ENCODE measurements at places on chromosomes 6 and 20.

DNA sequence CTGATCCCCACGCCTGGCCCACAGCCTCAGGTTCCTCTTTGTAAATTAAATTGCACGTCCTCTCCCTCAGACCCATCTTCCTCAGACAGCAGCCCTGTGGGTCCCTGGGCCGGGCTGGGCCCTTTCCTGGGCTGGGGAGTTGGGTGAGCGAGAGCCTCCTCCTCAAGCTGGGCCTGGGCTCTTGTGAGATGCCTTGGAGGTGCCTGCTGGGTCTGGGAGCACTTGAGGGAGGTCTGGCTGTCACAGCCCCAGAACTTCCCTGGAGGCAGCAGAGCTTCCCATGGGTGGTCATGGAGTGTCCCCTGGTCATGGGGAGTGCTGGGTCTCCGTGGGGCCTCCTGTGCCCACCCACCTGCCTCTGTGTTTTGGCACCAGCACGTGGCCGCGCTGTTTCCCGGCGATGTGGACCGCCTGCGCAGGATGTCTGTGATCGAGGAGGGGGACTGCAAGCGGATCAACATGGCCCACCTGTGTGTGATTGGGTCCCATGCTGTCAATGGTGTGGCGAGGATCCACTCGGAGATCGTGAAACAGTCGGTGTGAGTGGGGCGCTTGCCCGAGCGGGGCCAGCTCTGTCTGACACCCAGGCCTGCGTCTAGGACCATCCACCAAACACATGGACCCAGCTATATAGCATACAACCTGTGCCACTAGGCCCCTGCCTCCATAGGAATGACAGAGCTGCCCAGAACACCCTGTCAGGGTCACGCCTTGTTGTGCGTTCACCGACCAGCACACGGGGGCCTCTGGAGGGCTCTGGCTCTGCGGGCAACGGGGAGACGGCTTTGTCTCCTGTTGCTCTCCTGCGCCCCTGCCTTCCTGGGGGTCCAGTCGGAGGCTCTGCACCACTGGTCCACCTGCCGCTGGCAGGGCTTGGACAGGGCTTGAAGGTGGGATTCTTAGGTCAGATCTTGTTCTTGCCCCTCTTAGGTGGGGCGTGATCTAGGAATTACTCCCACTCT is 33.0 kb downstream of the PYGB start:
- DNase-seq = peak; percentile 25

DNA sequence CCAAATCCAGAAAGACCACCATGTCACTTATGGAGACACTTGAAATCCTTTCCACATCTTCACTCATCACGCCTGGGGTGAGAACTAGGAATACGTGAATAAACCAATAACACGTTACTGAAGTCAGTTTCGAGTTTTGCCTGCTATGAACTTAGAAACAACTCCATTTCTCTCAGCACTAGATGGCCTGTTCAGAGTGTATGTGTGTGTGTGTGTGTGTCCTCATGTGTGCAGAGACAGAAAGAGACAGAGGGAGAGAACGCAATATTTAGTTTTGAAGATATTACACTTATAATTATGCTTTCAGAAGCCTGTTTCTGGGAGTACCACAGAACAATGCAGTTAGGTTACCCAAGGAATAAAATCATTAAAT is 81.2 kb upstream of the CCN6 start:
- DNase-seq = no peak

DNA sequence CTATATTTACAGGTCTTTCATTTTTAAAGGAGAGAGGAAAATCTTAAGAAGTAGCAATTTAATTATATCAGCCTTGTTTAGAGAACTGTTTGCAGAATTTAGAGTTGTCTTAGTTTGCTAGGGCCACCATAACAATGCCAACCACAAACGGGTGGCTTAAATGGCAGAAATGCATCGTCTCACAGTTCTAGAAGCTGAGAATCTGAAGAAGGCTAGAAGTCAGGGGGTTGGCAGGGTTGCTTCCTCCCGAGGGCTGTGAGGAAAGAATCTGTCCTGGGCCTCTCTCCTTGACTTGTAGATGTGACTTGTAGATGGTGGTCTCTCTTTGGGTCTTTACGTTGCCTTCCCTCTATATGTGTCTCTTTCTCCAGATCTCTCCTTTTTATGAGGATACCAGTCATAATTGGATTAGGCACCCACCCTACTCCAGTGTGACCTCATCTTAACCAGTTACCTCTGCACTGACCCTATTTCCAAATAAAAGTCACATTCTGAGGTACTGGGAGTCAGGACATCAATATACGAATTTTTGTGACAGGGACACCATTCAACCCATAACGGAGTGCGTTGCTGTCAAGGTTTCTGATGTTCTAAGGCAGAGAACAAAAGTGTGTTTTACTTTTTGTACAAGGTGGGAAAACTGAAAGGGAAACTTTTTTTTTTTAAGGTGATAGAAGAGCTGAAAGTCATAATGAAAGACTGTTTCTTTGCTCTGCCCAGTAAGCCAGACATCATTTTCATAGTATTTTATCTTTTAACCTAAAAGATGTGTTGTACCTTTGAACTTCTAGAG is 84.4 kb downstream of the SAMD3 start:
- DNase-seq = no peak

GRCh38 chr6:95228636-95229035 is 348.7 kb upstream of the MANEA start:
- DNase-seq = no peak

- no peak for DNase-seq
Observed at GRCh38 chr6:44071670-44072451, 55.4 kb downstream of the MRPL14 start.

DNA sequence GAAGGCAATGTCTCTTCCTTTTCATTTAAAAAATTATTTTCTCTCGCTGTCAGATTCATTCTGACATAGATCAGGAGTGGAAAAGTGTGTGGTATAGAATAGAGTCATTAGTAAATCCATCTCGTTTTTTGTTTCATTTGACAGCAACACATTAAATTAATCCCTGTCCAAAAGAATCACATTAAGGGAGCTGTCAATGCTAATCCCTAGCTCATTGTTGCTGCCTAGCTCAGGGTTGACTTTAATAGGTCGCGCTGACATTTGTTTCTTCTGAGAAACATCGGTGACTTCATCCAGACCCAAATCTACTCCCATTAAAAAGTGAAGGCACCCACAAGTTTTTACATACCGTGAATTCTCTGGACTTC is 25.4 kb upstream of the MAP3K7 start:
- DNase-seq = no peak

- DNase-seq = peak; percentile 25
Observed at GRCh38 chr6:7727946-7728854, 2.3 kb downstream of the BMP6 start.

DNA sequence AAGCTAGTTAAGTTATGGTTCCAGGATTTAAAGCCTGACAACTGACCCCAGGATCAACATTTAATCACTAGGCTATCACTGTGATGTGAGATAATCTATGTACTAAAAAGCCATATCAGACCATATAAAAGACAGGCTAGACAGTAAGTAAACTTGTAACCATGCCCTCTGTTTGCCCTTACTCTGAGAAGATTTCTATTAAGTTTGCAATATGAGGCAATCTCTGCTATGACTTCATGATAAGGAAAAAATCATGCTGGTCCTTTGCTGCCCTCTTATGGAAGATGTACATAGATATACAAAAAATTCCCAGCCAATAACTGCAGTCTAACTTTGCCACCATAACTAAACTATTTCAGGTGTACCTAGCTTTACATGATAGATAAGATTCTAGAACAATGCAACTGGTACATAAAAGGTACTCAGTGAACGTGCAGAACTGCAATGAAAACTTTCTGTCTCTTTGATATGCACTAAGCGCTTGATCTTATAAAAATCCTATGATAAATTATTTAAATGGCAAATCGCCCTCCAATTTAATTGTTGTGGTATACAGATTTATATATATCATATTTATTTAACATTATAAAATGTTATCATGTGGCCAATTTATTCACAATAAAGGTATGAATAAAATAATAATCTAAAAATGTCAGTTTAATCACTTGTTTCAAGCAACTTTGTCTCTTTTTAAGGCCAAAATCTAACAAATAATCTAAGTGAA is 70.5 kb downstream of the FAM217A start:
- no peak for DNase-seq

DNA sequence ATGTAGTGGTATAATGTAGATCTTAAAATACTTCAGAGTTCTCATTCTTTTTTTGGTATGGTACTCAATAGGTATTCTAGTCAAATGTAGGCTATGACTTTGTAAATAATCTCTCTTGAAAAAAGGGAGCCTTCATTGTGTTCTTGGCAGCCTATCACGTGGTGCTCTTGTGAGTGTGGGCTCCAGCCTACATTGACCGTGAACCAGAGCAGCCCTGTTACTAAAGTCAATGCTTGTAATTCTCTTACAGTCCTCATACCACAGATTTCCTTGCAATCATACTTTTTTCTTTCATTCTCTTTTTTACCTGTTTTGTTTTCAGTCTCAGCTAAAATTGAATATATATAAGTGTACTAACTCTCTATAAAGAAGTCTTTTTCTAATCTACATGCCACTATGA is 31.1 kb downstream of the ARID1B start:
- no peak for DNase-seq

DNA sequence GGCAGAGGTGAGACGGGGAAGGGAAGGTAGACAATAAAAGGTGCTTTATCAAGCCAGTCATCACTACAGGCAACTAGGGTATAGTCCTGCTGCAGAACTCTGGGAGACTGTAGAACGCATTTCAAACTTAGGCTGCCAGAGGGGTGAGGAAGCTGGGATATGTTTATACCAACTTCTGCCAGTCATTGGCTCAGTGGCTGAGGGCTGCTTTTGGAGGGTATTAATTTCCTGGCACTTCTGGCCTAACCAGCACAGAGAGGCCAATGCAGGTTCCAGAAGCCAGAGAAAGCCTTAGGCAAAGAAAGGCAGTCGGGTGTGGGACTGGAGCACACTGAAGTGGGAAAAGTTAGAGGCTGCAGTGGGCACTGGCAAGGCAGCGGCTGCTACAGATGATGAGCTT is 3.9 kb upstream of the CPNE5 start:
- DNase-seq = no peak

DNA sequence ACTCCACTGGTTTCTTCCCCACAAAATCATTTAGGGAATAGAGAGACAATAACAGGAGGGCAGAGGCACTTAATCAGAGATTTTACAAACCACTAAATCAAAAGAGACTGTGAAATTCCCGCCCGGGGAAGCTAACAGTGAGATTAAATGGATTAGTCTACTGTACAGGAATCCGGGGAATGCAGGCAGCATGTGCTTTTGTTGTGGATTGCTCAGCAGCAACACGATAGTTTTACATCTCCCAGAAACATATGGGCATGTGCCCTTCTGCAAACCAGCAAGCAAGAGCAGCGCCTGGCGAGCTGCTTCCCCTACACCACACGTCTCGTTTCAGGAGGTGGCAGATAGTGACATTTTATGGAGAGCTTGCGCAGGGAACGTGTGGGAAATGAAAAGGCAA is 382.3 kb downstream of the CD83 start:
- no peak for DNase-seq

GRCh38 chr6:12060780-12061609 is 48.9 kb downstream of the HIVEP1 start:
- DNase-seq = no peak

GRCh38 chr6:69994251-69994650 is 127.9 kb downstream of the COL19A1 start:
- DNase-seq = no peak

DNA sequence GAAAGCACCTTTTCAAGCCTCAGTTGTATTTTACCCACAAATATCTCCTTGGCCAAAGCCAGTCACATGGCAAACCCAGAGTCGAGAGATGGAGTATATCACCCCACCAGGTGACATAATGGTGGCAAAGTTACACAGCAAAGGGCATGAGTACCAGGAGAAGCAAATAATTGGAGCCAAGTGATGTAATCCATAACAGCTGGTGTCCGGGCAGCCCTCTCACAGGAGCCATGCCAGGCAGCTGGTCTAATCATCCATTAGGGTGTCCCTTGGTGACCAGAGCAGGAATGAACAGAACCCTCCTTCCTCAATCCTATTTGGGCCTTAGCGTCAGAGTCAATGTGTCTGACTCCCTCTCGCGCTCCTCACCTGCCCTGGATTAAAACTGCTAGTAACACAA is 272.1 kb downstream of the LRFN2 start:
- no peak for DNase-seq

DNA sequence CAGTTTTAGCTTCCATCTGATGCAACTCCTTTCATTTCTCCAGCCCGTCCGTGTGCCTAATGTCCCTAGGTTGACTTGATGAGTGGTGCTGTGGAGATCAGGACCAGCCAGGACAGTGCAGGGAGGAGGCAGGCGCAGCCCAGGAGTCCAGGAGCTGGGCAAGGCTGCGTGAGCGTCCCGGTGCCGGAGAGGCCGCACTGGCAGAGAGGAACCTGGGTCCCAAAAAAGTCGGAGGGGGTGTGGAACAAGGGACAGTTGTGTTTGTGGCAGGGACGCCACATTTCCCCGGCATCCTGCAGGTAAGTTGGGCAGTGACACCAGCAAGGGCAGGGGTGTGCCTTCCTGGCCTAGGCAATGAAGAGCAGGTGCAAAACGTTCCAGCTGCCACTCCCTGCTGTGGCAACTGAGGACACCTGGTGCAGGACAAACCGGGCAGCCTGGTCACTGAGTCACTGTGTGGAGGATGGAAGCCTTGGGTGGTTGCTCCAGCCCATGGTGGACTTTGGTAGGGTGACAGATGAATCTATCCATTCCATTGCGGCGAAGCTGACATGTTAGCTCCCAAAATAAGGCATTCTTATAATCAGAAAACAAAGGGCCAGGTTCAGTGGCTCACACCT is 53.2 kb downstream of the RAMACL start:
- no peak for DNase-seq

GRCh38 chr20:49446808-49447207 is 35.7 kb downstream of the KCNB1 start:
- DNase-seq = peak; percentile 77

DNA sequence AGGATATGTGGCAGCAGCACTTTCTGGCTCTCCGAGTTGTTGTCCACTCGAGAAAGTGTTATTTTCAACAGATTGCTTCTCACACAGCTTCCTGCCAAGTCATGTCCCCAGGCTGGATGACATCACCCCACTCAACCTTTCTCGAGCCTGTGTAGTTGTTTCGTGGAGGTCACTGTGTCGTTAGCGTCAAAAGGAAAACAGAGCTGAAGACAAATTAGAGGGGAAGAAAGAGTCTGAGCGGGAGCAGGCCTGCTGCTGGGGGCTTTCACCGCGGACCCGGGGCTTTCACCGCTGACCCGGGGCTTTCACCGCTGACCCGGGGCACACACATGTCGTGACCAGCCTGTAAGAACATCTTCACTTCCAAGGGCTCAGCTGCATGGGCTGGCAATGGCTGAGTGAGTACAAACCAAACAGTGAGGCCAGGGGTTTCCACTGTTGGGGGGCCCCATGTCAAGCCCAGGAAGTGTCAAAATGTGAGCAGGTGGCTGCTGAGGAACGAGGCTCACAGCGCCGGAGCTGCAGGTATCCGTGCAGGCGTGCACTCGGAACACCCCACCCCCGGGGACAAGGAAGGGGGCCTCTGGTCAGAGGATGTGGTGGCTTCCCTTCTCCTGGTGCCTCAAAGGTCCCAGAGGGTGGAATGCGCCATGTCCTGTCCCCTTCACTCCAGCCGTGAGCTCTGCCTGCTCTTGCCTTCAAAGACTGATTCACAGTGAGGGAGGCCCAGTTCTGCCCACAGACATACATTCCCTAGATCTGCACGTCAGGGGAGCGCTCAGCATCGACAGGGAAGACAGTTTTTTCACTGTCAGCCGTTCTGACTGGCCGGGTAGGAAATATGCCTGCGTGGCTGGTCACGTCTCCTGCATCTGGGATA is 365.9 kb downstream of the TAF4 start:
- DNase-seq = no peak

GRCh38 chr6:158506601-158507000 is 53.3 kb upstream of the TMEM181 start:
- DNase-seq = no peak
